ENCODE measurements at places on chromosomes 2 and 18.

- no peak for DNase-seq
Measured at GRCh38 chr18:37922162-37922561, 356.6 kb upstream of the CELF4 start.

GRCh38 chr2:127169066-127169660 is 50.9 kb downstream of the CYP27C1 start:
- no peak for DNase-seq

- DNase-seq, result no peak
Measured at GRCh38 chr2:30605197-30605596, 158.2 kb downstream of the LCLAT1 start.

GRCh38 chr18:55321265-55322177 is 266.5 kb downstream of the TCF4 start:
- DNase-seq, result peak; percentile 77

GRCh38 chr2:226184540-226184939 is 615.1 kb downstream of the IRS1 start:
- peak; percentile 28 for DNase-seq

DNA sequence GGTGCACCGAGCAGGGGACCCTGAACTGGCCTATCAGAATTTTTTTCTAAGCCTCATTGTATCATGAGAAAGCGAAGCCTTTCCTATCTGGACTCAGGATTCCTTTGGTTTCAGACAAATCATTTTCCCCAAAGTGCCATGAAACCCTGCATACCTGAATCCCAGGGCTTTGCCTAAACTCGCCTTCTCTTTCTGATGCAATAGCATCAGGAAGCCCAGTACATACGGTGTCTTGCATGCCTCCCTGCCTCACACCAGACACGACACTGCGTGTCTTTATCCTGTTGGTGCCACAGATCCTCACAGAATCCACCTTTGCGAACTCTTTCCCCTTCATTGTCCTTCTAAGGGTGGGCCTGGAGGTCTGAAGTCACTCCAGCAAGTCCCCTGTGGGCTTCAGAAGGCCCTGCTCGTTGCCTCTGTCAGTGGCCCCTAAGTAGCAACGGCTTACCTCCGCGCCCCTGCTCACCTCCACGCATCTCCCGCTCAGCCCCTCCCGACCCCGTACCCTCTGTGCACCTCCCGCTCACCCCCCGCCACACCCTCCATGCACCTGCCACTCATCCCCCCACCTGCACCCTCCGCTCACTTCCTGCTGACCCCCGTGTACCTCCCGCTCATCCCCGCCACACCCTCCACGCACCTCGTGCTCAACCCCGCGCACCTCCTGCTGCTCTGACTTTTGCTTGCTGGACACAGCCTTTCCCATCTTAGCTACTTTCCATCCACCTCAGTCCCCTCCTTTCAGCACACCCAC is 83.4 kb downstream of the TPGS2 start:
- DNase-seq, result no peak

DNA sequence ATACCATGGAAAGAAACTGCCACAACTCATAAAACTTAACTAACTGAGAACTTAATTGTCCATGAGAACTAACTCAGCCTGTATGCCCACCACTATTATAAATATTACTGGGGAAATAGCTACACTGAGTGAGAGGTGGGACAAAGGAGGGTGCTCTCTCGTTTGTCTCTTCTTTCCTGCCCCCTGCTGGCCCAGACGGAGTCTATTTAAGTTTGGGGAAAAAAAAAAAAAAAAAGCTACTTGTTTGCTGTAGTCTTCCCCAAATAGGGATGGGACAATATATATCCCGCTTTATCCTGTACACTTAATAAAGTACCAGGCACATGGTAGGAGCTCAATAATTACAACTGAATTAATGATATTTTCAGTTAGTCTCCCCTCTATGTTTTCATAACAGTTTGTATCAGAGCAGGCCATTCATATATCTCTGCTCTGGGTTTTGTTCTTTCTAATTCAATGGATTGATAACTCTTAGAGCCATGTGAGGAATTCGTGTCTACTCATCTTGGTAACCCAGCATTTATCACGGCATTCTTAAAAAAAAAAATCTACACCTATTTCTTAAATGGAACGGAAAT is 647.6 kb upstream of the PKDCC start:
- peak; percentile 72 for DNase-seq

GRCh38 chr2:12861344-12861930 is 144.7 kb downstream of the TRIB2 start:
- DNase-seq, result no peak

Data from NCI-H1694 treated with DMSO at 0.1 percent for 48 hours (cell line).